Ovary (tissue), 10 donors: ENCODE measurements at places on chromosomes 12 and 14.

DNA sequence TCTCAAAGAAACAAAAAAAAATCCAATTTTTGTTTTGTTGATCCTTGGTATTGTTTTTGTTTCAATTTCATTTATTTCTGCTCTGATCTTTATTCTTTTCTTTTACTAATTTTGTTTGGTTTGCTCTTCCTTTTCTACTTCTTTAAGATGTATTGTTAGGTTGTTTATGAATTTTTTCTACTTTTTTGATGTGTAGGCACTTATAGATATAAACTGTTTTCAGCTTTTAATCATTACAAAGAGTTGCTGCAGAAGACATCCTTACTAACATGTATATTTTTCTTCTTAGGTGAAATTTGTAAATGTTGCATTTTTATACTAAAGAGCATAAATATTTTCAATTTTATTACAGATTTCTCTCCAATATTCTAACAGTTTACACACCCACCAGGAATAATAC is 69.8 kb downstream of the KNTC1 start:
- DNase-seq = no peak

DNA sequence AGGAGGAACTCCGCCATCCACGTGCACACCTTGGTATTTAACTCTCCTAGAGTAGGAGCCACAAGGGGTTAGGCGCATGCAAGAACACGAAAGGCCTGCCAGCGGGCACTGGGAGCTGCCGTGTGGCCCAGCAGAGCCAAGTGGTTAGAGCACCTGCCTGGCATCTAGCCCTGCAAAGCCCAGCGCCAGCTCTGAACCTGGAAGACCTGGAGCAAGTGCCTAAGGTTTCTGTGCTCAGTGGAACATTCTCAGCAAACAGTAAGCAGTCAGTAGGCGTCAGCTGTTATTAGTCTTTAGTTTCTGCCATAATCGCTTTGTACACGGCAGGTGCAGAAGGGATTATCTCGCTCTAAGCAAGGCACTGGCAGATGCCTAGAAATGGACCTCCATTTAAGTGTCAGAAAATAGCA is 55.4 kb downstream of the SETD3 start:
- no peak for DNase-seq

GRCh38 chr12:77225373-77225772 is 160.0 kb upstream of the E2F7 start:
- DNase-seq = no peak

- no peak for DNase-seq
These were observed 84.5 kb upstream of the CDKN3 start for GRCh38 chr14:54312166-54312801.

- DNase-seq = no peak
These were observed 61.9 kb downstream of the CCDC92 start for GRCh38 chr12:123910761-123911193.

GRCh38 chr12:2113119-2113912 is 60.5 kb downstream of the CACNA1C start:
- no peak for DNase-seq
